ENCODE measurements at places on chromosomes 16 and 17. TPM values are rescaled to one million over a fixed set of nuclear protein-coding genes. Genes with fewer than 3 reads are reported as not detected.

Gene EFNB3
- 1.2 TPM for total RNA-seq

Gene C1QTNF8
- total RNA-seq = 0.05 TPM

Gene BAHCC1
- 8.5 TPM for total RNA-seq

Gene NPIPB13
- total RNA-seq = 3.4 TPM

Gene CACNG5
- not detected for total RNA-seq

Gene PLD6
- 6.9 TPM for total RNA-seq

Gene MPHOSPH6
- 28.8 TPM for total RNA-seq

Gene RPL26
- 3,896 TPM for total RNA-seq

All from A549 treated with dexamethasone at 1 μM for 4 hours (cell line).